AML-193 (cell line): ENCODE measurements at places on chromosomes 12 and 14.

GRCh38 chr12:124497658-124498057 is 69.8 kb downstream of the NCOR2 start:
- DNase-seq: no peak

- DNase-seq: no peak
Measured at GRCh38 chr14:69573831-69574262, 824 bp downstream of the CCDC177 start.

DNA sequence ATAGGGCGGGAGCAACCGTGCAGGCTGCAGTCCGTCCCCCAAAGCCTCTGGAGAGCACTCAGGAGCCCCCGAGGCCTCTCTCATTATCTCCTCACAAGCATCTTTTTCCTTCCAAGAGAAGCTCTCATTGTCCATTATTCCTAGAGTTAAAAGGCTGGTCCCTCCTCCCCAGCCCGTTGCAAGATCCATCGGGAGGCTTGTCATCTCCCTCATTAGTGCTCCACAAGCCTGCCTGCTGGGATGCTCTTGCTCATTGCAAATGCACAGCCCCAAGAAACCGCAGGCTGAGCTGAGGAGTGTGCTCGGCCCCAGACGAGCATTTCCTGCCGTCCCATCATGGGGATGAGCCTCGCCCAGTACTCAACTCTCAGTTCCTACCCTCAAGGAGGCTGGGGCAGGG is 23.3 kb downstream of the NUAK1 start:
- no peak for DNase-seq

GRCh38 chr14:69704319-69704718 is 62.6 kb upstream of the SRSF5 start:
- DNase-seq: no peak

DNA sequence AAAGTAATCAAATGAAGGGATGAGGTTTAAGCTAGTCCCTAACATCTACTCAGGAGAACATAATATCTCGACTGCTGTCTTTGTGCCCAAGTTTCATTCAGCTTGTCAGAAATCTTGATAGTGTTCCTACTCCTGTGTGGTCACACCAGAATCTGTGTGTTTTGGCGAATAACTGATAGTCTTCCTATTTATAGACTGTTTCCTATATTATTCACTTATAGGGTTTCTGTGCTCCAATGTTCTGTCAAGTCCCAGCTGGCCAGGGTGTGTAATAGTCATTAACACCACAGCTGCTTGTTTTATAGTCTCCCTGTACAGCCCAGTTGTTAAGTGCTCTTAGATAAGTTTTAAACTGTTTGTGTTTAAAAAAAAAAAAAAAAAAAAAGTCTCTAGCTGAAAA is 45.9 kb downstream of the GPR135 start:
- no peak for DNase-seq

GRCh38 chr14:93040443-93040842 is 75.3 kb downstream of the ITPK1 start:
- DNase-seq: no peak
